GM04504 (cell line): ENCODE measurements at places on chromosomes 1 and 21.

DNA sequence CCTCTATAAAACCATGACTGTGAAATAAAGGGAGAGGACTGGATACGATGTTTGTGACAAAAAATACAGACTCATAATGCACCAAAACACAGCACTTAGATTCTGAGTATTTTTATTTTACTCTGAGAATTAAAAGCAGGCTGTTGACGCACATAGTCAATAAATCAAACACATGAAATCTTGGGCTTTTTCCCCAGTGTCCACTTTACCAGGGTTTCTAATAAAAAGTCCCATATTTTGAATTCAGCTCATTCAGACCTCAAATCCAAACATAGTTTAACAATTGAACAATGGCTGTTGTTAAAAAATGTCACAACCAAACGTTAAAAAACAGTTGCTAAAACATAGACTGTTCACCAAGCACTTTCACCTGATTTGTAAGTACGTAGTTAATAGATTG, 553.4 kb downstream of the LTN1 start:
- DNase-seq: no peak

- peak; percentile 87 for DNase-seq
Measured at GRCh38 chr1:230163205-230163604, 96.2 kb downstream of the GALNT2 start.

GRCh38 chr1:9797049-9797448, 26.7 kb downstream of the CLSTN1 start:
- no peak for DNase-seq

- DNase-seq: no peak
Measured at GRCh38 chr1:32897082-32898049, 3.8 kb downstream of the TMEM54 start.

GRCh38 chr21:41974752-41975053, 20.9 kb upstream of the C2CD2 start:
- no peak for DNase-seq

- DNase-seq: no peak
Measured at GRCh38 chr21:34305605-34306604, 57.9 kb upstream of the KCNE2 start.

DNA sequence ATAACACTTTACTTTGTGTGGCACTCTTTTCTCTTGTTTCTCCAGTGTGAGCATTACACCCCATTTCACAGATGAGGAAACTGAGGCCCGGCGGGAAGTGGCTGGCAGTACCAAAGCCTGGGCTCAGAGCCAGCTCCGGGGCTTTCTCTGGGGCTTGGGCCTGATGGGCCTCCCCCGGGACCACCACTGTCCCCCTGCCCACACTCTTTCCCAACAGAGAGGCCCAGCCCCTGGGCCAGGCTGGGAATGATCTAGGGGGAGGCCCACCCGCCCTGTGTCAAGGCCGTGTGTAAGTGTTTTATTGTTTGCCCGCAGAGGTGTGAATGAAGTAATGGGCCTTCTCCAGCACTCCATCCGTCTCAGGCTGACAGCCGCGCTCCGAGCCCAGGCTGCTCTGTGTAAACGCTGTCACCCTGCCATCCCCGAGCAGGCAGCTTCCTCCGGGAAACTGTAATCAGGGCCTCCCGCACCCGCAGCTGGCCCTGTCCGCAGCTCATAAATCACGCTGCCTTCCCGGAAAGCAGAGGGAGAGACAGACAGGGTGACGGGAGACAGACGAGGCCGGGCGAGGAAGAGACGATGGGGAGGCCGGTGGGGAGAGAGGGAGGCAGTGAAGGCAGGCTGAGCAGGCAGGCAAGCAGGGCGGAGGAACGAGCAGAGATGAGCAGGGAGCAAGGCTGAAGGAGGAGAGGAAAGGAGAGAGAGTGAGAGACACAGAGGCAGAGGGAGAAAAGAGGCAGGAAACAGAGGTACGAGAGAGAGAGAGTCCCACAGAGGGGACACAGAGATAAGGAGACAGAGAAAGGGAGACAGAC, 109.7 kb upstream of the ZBTB40 start:
- peak; percentile 61 for DNase-seq

GRCh38 chr1:15311880-15312279, 64.9 kb downstream of the FHAD1 start:
- no peak for DNase-seq

GRCh38 chr1:36326499-36326898, 3.1 kb upstream of the EVA1B start:
- no peak for DNase-seq

- no peak for DNase-seq
Measured at GRCh38 chr1:180026556-180026955, 71.9 kb downstream of the CEP350 start.

DNA sequence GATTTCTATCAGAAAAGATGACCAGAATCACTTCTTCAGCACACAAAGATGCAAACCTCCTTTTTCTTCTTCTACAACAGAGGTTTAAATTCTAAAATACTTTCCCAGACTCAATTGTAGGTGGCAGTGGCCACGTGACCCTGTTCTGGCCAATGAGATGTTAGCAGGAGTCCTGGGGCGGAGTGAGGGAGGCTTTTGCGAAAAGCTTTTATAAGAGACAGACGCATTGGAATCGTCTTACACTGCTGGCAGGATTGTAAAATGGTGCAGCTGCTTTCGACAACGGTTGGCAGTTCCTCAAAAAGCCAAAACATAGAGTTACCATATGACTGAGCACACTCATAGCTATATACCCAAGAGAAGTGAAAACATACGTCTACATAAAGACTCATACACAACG, 87.0 kb upstream of the MAGI3 start:
- no peak for DNase-seq

GRCh38 chr1:160503087-160503486, 20.0 kb downstream of the SLAMF6 start:
- no peak for DNase-seq

GRCh38 chr1:93475681-93476080, 27.8 kb downstream of the FNBP1L start:
- DNase-seq: no peak

DNA sequence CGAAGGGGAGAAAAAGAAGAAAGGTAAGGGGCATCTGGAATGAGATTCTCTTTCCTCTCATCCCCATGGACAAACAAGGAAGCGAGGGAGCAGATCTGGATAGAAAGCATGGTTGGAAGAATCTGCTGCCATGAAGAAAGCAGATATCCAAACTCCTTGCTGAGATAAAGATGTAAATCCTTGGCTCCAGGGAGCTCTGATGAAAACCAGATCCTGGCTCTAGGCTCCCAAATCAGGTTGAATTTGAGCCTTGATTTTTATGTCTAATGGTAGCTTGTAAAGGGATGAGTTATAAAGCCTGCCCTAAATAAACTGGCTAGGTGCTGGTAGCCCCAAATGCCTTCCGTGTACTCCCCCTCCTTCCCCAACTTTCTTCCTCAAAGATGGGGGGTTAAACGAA, 64.1 kb upstream of the LAX1 start:
- DNase-seq: no peak

DNA sequence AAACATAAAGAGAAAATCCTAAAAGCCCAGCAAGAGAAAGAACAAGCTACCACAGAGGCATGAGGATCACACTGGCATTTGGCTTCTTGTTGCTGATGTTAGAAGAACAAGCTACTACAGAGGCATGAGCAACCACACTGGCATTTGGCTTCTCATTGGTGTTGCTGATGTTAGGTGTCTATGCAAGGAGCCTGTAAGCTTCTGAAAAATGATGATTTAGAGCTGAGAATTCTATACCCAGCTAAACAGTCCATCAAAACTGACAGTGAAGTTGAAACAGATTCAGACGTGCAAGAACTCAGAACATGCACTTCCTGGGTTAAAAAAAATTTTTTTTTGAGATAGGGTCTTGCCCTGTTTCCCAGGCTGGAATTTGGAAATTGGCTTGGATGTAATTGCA, 37.8 kb upstream of the ADARB1 start:
- no peak for DNase-seq
